Prostate gland (tissue), 2 donors: ENCODE measurements at places on chromosomes 3 and 15. TPM values are rescaled to one million over a fixed set of nuclear protein-coding genes. Genes with fewer than 3 reads are reported as not detected.
A peak's percentile ranks its signal among the peaks of the same experiment; 100 is the strongest.

GRCh38 chr15:75647370-75648155 is at the start of gene SNX33:
Gene SNX33, plus strand, starts transcription at chr15:75647912. Its CDS starts 1,191 bp downstream, at chr15:75649103.
- H3K27ac ChIP-seq = peak within 1 kb of the TSS; percentile 92
- no peaks in the 10 kb centered on the region for H3K36me3 ChIP-seq
- H3K4me3 ChIP-seq = peak within 1 kb of the TSS; percentile 70
- DNase-seq = peak; percentile 76

DNA sequence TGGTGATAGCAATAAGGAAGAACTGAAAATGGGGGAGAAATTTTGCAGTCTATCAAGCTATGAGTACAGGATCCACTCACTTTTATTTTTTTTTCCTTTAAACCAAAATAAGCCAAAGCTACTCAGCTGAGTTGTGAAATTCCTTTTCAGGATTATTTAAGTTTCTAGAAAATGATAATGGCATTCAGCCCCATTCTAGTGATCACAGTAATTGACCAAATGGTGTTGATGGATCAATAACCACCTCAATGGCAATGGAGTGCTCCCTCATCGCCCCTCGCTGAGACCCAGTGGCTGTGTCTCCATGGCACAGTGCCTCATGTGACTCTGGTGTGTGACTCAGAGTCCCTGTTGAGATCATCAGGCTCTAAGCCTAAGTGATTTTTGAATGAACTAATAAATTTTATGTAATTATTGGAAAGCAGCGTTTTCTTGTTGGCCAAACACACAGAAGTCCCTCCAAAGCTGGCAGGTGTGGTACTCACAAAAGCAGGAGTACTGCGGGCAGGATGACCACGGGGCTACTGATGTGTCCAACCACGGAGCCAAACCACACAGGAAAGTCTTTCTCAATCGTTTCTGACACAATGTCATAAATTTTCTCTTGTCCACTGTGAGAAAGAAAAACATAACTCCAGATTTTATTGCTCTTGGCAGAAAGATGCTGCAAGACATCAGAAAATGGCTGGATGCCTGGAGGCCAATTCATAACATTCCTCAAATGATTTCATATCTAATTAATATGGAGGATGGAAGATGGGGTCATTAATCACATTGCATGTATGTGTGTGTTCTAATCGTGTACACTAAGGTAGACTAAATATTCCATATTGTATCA is 14.4 kb upstream of the STARD5 start:
- H3K27ac ChIP-seq = peak overlapping the region; percentile 28
- H3K4me3 ChIP-seq = no peak overlapping the region
- DNase-seq = peak; percentile 73
- H3K4me1 ChIP-seq = peaks cover 4% of the 10 kb centered on the region
- no peaks in the 10 kb centered on the region for H3K27me3 ChIP-seq
- H3K36me3 ChIP-seq = no peaks in the 10 kb centered on the region

GRCh38 chr3:142574665-142575064 is 3.9 kb downstream of the ATR start:
- H3K27ac ChIP-seq = no peak overlapping the region
- no peaks in the 10 kb centered on the region for H3K36me3 ChIP-seq
- H3K4me1 ChIP-seq = no peaks in the 10 kb centered on the region
- DNase-seq = no peak
- H3K4me3 ChIP-seq = no peak overlapping the region

GRCh38 chr3:24854748-24855147 is 360.1 kb upstream of the THRB start:
- no peak for DNase-seq
- H3K4me1 ChIP-seq = no peaks in the 10 kb centered on the region
- no peaks in the 10 kb centered on the region for H3K36me3 ChIP-seq
- H3K27me3 ChIP-seq = no peaks in the 10 kb centered on the region
- H3K27ac ChIP-seq = no peak overlapping the region
- no peak overlapping the region for H3K4me3 ChIP-seq

GRCh38 chr3:133469140-133469731 is 69.4 kb downstream of the BFSP2 start:
- no peak overlapping the region for H3K4me3 ChIP-seq
- no peaks in the 10 kb centered on the region for H3K4me1 ChIP-seq
- no peaks in the 10 kb centered on the region for H3K36me3 ChIP-seq
- H3K27me3 ChIP-seq = no peaks in the 10 kb centered on the region

DNA sequence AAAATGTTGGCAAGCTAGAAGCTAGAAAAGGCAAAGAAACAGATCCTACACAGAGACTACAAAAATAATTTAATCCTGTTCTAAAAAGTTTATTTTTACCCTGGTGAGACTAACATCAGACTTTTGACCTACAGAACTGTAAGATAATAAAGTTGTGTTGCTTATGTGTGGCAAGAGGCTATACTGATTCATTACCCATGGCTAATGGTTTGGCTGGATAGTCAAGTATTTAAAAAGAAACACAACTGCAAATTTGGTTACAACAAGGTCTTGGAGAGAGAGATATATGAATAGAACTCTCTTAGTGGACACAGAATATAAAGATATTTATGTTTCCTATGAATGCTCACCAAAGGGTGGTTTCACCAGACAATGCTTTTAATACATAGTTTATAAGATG is 364.2 kb upstream of the PLSCR5 start:
- no peak for DNase-seq
- no peaks in the 10 kb centered on the region for H3K4me1 ChIP-seq
- H3K27me3 ChIP-seq = no peaks in the 10 kb centered on the region
- no peak overlapping the region for H3K27ac ChIP-seq
- no peaks in the 10 kb centered on the region for H3K36me3 ChIP-seq

DNA sequence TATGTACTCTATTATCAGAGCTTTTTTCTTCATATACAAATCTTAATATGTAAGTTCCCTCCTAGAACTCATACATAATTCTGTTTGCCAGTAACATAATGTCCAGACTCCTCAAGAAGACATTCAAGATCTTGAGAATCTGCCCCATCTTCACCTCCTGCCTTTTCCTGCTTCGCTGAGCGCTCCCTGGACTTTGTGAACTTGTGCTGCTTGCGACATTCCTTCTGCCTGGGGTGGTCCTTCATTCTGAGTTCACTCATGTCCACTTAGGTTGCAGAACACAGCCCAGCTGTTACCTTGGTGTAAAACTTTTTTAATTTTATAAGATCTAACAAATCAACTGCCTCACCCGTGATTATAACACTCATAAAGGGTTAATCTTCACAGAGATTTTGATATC is 478.5 kb upstream of the EPHA3 start:
- DNase-seq = no peak
- no peak overlapping the region for H3K27ac ChIP-seq
- no peak overlapping the region for H3K4me3 ChIP-seq
- no peaks in the 10 kb centered on the region for H3K36me3 ChIP-seq
- no peaks in the 10 kb centered on the region for H3K4me1 ChIP-seq

- H3K27ac ChIP-seq = no peak overlapping the region
- no peaks in the 10 kb centered on the region for H3K4me1 ChIP-seq
- H3K4me3 ChIP-seq = no peak overlapping the region
- DNase-seq = no peak
Measured at GRCh38 chr15:95973566-95974256, 356.8 kb upstream of the NR2F2 start.

GRCh38 chr15:41799488-41799805 is 25.2 kb downstream of the MAPKBP1 start:
- no peak overlapping the region for H3K4me3 ChIP-seq
- no peaks in the 10 kb centered on the region for H3K36me3 ChIP-seq

- DNase-seq = no peak
- no peaks in the 10 kb centered on the region for H3K27me3 ChIP-seq
- H3K27ac ChIP-seq = no peak overlapping the region
Measured at GRCh38 chr15:19987389-19988048, 554.1 kb downstream of the GOLGA6L6 start.

DNA sequence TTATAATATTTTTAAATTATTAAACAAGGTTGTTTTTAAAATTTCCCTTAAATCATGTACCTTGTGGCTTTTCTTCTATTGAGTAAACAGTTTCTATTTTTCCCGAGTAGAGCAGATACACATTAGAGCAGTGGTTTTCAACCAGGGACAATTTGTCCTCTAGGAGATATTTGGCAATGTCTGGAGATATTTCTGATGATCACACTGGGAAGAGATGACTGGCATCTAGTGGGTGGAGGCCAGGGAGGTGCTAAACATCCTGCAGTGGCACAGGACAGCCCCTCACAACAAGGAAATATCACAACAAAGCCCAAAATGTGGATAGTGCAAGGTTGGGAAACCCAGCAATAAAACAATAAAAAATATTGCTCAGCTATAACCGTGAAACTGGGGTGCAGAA is 113.0 kb upstream of the PTPRG start:
- no peaks in the 10 kb centered on the region for H3K27me3 ChIP-seq
- no peaks in the 10 kb centered on the region for H3K36me3 ChIP-seq
- no peak for DNase-seq
- no peak overlapping the region for H3K27ac ChIP-seq
- H3K4me3 ChIP-seq = no peak overlapping the region

DNA sequence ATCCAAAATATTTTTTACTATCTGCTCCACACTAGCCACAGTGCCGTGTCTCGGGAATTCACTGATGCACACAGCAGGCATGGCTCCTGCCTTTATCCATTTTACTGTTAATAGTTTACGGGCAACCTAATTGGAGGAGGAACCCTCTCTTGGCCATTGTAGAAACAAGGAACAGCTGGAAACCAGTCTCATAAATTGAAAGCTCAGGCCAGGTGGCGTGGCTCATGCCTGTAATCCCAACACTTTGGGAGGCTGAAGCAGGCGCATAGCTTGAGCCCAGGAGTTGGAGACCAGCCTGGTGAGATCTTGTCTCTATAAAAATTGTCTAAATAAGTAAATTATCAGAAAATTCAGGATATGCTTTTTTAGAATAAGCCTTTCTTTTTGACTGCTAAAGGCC is 39.0 kb downstream of the IL5RA start:
- H3K27ac ChIP-seq = no peak overlapping the region
- H3K27me3 ChIP-seq = no peaks in the 10 kb centered on the region
- no peaks in the 10 kb centered on the region for H3K4me1 ChIP-seq
- H3K4me3 ChIP-seq = no peak overlapping the region

- peak overlapping the region; percentile 2 for H3K27ac ChIP-seq
- H3K27me3 ChIP-seq = no peaks in the 10 kb centered on the region
Measured at GRCh38 chr3:73419942-73420341, 204.8 kb downstream of the PDZRN3 start.

DNA sequence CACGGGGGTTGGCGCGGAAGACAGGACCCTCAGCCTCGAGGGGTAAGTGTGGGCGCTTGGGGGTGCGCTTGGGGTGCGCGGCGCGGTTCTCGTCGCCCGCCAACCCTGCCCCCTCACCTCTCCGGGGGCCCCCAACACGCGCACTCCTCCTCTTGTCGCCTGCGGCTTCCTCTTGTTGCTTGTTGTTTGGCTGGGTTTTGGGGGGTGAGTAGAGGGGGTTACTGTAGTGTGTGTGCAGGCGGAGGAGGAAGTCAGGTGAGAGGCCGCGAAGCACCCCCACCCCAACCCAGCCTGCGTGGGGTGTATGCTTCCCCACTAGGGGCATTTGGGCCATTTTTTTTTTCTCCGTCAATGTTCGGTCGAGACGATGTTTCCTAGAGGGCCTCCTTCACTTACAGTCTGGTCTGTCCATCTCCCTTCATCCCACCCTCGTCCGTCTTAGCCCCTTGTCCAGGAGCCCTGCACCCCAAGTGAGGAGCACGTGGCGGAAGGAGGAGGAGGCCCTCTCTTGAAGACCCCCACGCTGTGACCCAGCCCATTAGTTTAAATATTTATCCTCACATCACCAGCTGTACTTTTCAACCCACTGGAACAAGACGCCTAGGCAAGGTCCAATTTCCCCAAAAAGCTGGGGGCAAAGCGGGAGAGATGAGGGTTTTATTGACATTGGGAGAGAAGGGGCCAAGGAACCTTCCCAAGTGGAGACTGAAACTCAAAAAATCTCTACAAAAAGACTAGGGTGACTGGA is 20.4 kb upstream of the SATB1 start:
- no peaks in the 10 kb centered on the region for H3K27me3 ChIP-seq
- no peaks in the 10 kb centered on the region for H3K4me1 ChIP-seq
- H3K36me3 ChIP-seq = no peaks in the 10 kb centered on the region
- peak; percentile 16 for DNase-seq
- peak overlapping the region; percentile 37 for H3K27ac ChIP-seq
- peak overlapping the region; percentile 66 for H3K4me3 ChIP-seq

- no peaks in the 10 kb centered on the region for H3K36me3 ChIP-seq
- H3K4me1 ChIP-seq = no peaks in the 10 kb centered on the region
- H3K27me3 ChIP-seq = no peaks in the 10 kb centered on the region
- no peak for DNase-seq
Measured at GRCh38 chr3:87798567-87798947, 260.2 kb downstream of the CGGBP1 start.

DNA sequence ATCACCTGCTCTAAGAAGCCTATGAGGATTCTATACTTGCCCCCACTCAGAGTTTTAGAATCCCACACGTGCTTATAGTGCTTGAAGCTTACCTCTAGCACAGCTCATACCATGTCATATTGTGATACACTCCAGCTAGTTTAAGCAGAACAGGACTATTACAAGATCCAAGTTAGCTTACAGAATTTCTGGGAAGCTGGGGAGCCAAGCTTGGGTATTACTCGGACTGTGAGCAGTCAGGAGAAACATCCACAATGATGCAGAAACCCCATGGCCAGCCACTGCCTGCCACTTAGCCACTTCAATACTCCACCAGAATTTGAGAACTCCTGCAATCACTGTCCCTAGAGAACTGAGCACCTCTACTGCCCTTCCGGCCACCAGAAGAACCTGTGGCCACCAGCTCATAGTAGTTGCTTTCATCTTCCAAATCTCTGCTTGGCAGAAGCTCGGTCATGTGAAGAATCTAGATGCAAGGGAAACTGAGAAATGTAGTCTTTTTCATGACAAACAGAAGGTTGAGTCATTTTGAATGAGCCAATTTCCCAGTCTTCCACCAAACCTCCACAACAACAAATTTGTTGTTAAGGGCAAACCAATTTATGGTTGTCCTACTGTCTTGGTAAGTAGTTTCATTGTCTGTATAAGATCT is 27.7 kb upstream of the SSR3 start:
- no peaks in the 10 kb centered on the region for H3K27me3 ChIP-seq
- H3K36me3 ChIP-seq = no peaks in the 10 kb centered on the region
- H3K4me3 ChIP-seq = no peak overlapping the region
- no peak overlapping the region for H3K27ac ChIP-seq

GRCh38 chr3:183824761-183825455 is 469 bp downstream of the MAP6D1 start:
- DNase-seq = no peak
- H3K27me3 ChIP-seq = no peaks in the 10 kb centered on the region
- H3K36me3 ChIP-seq = no peaks in the 10 kb centered on the region
- no peaks in the 10 kb centered on the region for H3K4me1 ChIP-seq
- H3K27ac ChIP-seq = peak overlapping the region; percentile 61
- H3K4me3 ChIP-seq = peak overlapping the region; percentile 63

DNA sequence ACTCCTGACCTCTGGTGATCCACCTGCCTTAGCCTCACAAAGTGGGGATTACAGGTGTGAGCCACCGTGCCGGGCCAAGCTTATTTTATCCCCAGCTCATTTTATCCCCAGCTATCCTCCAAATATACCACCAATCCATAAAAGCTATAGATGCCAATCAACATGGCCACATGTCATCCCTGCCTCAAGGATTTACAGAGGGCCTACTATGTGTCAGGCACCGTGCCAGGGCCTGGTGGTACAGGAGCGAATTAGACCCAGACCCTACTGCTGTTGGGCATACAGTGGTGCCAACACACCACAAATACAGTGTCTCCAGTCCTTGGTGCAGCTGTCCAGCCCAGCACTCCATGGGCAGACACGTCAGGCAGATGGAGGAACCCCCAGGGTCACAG is 73.4 kb downstream of the SCN5A start:
- no peaks in the 10 kb centered on the region for H3K4me1 ChIP-seq
- no peaks in the 10 kb centered on the region for H3K36me3 ChIP-seq
- no peak overlapping the region for H3K27ac ChIP-seq
- DNase-seq = no peak
- H3K27me3 ChIP-seq = no peaks in the 10 kb centered on the region

CACNA1D gene
- total RNA-seq = 15.5 TPM

CYP11A1 gene
- 0.87 TPM for total RNA-seq

RUBCN gene
- 32.2 TPM for total RNA-seq

FAM81A gene
- total RNA-seq = 10.6 TPM

PTPN9 gene
- total RNA-seq = 22.3 TPM

LDHAL6B gene
- total RNA-seq = not detected

RARRES1 gene
- total RNA-seq = 138 TPM

UBP1 gene
- total RNA-seq = 52.3 TPM

CAV3 gene
- total RNA-seq = 1.2 TPM
